ENCODE measurements at places on chromosomes 4 and X.
A peak's percentile ranks its signal among the peaks of the same experiment; 100 is the strongest.

DNA sequence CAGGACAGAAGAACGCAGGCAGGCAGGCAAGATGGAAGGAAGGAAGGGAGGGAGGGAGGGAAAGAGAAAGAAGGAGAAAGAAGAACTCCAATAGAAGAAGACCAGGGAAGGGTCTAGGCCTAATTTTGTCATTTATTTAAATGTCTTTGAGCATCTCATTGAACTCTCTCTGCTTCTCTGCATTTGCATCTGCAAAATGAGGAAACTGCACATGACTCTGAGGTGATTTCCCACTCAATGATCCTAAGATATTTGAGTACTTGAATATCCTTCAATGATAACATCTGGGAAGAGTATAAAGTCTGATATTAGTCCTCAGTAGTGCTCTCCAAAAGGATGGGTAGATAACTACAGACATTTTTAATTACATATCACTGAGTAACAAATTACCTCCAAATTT lies 33.1 kb upstream of the RBPJ start:
- DNase-seq: no peak

DNA sequence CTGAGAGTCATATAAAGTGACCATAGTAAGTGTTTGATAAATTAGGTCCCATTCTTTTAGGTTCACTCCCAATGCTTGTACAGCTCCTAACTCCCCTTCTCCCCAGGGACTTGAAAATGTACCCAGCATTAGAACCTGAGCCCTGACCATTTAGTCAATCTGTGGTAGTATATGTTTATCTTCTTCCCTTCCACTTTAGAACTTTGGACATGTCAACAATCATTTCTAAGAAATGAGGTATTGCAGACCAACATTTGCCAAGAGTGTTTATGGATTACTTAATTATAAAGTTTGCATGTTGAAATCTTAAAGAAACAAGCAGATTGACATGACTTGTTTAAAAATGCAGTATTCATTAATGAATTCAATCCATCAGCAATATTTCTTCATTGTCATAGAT lies 26.0 kb downstream of the AFM start:
- no peak for DNase-seq

- DNase-seq: no peak
Observed at GRCh38 chrX:48736878-48737212, 24.7 kb upstream of the GLOD5 start.

DNA sequence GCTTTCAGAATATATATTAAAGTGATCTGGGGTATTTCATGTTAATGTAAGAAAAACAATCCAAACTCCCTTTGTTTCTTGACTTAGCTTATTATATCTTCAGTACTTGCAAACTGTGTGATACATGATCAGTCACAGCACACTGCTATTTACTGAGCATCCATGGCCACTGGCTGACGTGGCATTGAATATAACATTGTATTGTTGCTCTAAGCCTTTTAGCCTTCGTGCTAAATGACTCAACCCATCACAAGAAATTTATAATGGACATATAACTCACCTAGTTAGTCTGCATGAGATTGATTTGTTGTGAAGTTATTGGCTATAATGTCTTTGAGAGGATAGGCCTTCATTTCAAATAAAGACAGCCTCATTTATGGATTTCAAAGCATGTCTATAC lies 642.6 kb downstream of the IL1RAPL1 start:
- DNase-seq: no peak

GRCh38 chr4:164203476-164203875 lies 550.5 kb upstream of the SMIM31 start:
- no peak for DNase-seq

GRCh38 chr4:141759796-141760425 lies 123.5 kb downstream of the IL15 start:
- no peak for DNase-seq

DNA sequence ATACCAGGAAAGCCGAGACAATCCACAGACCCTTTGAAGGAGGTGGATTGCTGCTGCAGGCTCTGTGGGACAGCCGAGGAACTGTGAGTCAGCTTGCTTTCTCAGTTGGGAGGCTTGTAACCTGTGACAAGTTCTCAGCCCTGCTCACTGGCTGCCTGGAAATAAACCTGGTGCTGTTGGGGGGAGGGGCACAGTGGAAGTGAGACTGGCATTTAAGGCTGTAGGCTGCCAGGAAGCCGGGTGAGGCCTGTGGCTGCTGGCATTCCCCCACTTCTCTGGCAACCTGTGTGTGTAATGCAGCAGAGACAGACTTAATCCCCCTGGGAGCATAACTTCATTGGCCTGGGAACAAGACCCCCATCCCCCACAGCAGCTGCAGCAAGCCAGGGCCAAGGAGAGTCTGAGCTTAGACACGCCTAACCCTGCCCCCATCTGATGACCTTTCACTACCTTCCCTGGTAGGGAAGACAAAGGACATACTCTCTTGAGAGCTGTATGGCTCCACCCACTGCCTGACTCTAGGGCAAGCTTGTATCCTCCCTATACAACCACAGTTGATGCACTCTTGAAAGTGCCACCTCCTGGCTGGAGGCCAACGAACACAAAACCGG lies 64.1 kb downstream of the ALPK1 start:
- DNase-seq: no peak

GRCh38 chrX:143401160-143401559 lies 116.1 kb downstream of the SPANXN3 start:
- DNase-seq: no peak

- DNase-seq: peak; percentile 36
Observed at GRCh38 chr4:27000820-27001219, 140.2 kb downstream of the STIM2 start.

GRCh38 chr4:166290426-166290825 lies 417.4 kb downstream of the TLL1 start:
- DNase-seq: no peak

DNA sequence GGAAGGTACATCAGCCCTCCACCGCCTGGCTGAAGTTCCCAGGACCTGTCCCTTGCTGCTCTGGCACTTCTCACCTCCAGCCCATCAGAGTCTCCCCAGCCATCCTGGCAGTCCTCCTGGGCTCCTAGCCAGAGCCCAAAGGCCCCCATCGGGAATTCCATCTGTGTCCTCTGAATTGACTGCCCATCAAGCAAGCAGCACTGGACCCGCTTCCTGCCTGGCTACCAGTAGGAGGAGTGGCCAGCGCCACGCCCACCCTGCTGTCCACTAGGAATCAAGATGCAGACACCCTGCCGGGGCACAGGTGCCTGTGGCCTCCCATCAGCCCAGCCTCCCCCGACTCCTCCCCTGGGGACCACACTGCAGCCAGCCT lies 47.2 kb downstream of the C4orf50 start:
- no peak for DNase-seq

DNA sequence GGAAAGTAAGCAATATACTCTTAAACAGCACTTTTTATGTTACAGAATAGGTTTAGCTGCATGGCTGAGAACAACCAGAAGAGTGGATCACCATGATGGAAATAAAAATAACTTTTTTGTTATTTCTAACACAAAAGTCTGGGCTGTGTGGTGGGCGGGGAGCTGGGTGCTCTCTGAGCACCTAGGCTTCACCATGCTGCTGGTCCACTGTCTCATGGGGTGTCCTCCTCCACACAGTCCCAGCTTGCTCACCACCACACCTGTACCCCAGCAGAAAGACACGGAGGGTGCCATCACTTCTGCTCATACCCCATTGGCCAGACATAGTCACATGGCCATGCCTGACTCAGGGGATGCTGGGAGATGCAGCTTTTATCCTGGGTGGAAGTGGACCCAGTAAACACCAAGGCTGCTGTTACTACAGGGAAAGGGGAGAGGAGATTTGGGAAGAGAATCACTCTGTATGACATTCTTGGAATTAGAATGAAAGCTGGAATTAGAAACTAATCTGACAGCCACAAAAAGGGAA lies 45.0 kb downstream of the CPZ start:
- DNase-seq: no peak

GRCh38 chr4:154982187-154983047 lies 201.3 kb downstream of the RBM46 start:
- DNase-seq: peak; percentile 71

- DNase-seq: peak; percentile 45
Observed at GRCh38 chr4:85370400-85371032, 104.4 kb upstream of the ARHGAP24 start.

DNA sequence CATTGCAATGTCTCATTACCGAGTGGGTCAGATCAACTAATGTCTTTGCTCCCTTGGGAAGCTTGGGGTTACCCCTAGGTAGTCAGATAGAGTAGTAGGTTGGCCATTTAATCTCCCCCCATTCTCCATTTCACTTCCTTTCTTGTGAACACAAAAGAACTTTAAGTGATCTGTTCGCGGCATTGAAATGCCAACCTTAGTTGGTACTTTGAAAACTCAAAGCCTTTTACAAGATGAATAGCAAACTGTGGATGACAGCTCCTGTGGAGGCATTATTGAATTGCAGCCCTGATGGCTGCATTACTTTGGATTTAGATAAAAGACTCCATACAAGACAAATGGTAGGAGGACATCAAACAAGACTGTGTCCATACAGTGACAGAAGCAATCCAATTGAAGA lies 469.1 kb downstream of the GBA3 start:
- no peak for DNase-seq

GRCh38 chr4:76611616-76612207 lies 176.7 kb downstream of the SHROOM3 start:
- no peak for DNase-seq

GRCh38 chr4:94804650-94805049 lies 46.9 kb downstream of the BMPR1B start:
- DNase-seq: no peak

GRCh38 chr4:121977251-121978171 lies 25.7 kb upstream of the TRPC3 start:
- DNase-seq: no peak

GRCh38 chr4:71202705-71203104 lies 136.1 kb upstream of the SLC4A4 start:
- DNase-seq: no peak

DNA sequence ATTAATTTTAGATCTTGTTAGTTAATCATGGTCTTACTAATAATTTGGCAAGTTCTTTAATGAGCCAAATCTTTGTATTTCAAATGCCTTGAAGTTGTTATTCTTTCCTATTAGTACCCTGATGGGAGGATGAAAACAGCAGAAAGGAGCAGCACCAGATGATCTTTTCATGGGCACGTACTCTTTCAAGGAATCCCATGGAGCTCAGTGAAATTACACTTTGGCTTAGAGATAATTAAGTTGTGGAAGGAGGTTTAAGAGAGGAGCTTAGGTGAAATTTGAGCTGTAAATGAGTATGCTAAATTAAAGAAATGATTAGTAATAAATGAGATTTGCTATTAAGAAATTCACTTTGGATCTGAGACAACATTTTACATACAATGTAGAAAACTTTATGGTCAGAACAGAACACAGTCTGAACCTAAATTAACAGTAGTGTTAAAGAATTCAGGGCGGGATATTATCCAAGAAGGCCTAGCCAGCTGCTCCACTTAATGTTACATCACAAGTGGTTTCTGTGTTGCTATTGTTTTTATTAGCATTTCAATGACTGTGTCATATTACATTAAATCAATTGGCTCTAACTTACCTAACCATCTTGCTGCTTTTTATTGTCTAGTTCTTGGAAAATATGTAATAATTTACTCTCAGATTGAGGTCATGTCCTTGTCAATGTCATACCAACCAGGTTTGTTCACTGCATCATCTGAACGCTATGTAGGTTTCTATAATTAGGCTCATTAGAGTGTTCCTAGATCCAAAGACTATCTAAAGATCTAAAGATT lies 3.9 kb downstream of the MTHFD2L start:
- no peak for DNase-seq

GRCh38 chrX:130224810-130225209 lies 43.9 kb downstream of the ZNF280C start:
- DNase-seq: no peak

DNA sequence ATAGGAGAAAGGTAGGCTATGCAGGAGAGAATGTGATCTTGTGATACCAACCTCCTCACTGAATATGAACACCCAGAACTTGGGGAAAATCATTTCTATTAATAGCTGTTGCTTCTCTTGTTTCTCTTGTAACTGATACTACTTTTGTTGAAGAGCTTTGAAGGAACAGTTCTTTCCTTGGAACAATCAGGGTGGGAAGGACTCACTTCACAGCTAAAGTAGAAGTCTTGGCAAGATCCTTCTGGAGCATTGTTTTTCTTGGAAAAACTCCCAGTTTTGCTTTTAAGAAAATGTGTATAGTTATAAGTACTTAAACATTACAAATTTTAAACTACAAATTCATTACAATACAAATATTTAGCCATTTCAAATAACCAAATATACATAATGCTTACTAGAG lies 19.1 kb upstream of the XK start:
- DNase-seq: no peak

DNA sequence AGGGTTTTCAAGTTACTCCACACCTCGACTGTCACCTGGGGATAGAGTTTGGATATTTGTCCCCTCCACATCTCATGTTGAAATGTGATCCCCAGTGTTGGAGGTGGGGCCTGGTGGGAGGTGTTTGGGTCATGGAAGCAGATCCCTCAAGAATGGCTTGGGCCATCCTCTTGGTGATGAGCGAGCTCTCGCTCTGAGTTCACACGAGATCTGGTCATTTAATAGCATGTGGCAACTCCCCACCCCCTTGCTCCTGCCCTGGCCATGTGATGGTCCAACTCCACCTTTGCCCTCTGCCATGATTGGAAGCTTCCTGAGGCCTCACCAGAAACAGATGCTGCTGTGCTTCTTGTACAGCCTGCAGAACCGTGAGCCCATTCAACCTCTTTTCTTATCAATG lies 8.3 kb downstream of the CTAG1A start:
- no peak for DNase-seq

DNA sequence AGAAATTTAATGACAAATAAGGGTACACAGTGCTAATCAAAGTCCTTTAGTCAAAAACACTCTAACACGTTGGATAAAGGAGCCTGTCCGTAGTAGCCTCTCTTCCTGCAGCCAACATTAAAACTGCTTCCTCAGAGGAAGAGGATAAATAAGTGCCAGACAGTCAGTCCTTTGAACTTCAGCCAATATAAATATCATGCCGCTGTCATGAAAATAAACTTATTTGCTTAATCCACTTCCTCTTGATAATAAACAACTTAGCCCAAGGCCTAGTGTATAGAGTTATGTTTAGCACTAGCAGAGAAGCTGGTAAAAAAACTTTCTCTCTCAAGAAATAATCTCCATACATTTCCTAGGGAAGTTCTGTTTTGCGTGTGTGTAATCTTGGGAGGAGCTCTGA lies 196.7 kb downstream of the HS3ST1 start:
- DNase-seq: no peak

GRCh38 chrX:7500386-7500785 lies 342.6 kb upstream of the VCX start:
- no peak for DNase-seq

DNA sequence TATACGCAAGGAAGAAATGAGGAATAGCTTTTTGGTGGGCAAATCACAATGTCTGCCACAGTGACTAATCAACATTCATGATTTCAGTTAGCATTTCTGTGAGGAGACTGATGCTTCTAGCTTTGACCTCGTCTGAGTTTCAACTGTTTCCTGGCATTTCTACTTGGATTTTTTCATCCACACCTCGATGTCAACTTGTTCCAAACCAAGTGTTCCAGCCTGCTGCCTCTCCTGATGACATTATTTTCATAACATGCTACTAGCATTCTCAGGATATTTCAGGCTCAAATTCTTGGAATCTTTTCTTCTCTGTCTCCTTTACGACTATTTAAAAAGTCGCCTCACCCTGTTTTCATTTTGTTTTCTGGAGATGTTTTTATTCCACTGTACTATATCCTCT lies 90.3 kb upstream of the TEX13D start:
- DNase-seq: no peak
